ENCODE measurements at places on chromosomes 12 and 14.

- peak; percentile 37 for DNase-seq
Measured at GRCh38 chr12:67433385-67434175, 164.4 kb downstream of the CAND1 start.

DNA sequence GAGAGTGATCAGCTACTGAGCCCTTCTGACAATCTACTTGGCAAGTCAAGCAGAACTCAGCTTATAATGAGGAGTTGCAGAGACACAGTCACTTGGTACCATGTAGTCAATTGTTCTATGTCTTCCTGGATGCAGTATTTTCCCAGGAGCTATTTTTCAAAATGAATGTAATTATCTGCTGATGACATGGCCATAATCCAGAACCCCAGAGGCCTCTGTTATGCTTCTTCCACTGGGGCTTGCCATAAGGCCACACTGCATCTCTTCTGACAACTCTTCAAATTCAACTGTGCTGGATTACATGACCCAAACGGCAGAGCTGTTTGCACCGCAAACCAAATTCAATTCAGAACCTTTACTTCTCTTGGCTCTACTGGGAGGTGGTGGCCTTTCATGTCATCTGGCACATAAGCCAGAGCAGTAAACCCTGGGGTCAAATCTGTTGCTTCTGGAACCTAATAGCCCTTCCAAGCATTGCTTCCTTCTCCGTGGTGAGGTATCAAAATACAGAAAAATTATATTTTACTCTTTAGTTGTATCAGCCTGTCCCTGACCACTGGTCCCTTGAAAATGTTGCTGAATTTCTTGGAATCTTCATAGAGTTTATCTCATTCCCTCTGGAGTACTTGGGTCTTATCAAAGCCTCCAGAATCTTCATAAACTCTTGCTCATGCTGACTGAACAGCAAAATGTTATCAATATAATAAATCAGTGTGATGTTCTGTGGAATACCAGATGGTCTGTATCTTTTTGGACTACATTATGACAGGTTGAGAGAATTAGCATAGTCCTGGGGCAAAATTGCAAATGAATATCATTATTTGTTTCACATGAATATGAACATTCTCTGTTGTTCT is 79.4 kb upstream of the DCN start:
- no peak for DNase-seq

- no peak for DNase-seq
Measured at GRCh38 chr14:88188745-88189416, 134.2 kb downstream of the KCNK10 start.

GRCh38 chr12:39807043-39807442 is 187.4 kb upstream of the ABCD2 start:
- DNase-seq, result no peak

- no peak for DNase-seq
Measured at GRCh38 chr12:64469455-64470142, 17.7 kb downstream of the TBK1 start.

DNA sequence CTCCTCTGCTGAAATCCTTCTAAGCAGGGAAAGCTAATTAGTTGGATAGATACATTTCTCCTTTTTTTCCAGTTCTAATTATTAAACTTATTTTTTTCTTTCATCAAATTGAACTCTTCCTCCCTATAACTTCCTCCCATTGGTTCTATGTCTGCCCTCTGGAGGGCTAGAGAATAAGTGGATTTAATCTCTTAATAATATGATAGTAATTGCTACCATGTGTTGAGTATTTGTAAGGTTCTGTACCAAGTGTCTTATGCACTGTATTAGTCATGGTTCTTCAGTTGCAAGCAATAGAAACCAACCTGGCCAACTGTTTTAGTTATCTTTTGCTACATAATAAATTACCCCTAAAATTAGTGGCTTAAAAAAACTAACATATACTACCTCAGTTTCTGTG is 190.5 kb upstream of the PLXNC1 start:
- DNase-seq, result no peak

GRCh38 chr12:106671840-106672239 is 89.0 kb downstream of the RFX4 start:
- no peak for DNase-seq

DNA sequence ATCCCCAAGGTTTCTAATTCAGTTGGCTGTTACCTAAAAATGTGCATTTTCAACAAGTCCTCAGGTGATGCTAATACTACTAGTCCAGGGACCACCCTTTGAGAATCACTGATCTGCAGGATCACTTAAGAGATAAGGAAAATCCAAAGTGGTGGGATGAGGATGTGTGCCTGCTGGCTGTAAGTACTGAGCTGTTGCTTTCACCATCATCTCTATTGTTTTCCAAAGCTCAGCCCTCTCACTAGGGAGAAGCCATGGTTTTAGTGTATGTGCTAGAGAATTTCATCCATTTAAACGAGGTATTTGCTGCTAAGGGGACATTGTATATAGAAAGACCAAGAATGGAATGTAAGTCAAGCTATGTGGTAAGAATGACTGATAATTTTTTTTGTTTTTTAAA is 202.3 kb downstream of the KIF21A start:
- no peak for DNase-seq

DNA sequence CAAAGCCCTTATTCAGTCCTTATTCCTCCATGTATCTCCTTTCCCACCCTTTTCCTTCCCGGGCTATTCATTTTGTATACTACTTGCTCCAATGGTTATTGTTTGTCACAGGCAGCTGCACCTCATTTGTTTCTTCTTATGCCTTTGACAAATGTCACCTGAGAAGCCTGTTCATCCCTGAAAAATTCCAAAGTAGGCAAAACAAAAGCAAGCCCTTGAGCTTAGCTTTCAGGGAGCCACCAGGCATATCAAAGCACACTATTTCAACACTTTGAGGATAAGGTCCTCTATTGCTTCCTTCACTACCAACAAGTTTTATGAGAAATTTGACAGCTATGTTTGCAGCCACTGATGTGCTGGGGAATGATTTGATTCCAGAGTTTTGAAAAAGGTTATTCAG is 738.7 kb upstream of the LMO3 start:
- DNase-seq, result no peak

- no peak for DNase-seq
Measured at GRCh38 chr12:70032076-70032475, 207.0 kb downstream of the MYRFL start.

DNA sequence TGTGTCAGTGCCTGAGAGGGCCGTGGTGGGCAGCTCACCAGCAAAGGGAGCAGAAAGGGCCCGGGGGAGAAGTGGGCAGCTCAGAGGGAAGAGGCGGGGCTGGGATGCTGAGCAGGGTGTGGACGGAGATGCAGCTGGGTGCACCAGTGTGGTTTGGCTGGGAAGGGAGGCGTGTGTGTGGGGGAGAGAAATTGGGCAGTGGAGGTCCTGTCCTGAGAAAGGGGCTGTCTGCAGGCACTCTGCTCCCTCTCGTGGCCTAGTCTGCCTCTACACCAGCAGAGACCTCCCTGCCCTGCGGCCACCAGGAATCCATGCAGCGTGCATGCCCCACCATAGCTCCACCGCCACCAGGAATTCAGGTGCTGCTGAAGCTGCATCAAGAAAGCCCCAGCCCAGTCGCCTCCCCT is 6.4 kb downstream of the TMEM121 start:
- DNase-seq, result no peak

DNA sequence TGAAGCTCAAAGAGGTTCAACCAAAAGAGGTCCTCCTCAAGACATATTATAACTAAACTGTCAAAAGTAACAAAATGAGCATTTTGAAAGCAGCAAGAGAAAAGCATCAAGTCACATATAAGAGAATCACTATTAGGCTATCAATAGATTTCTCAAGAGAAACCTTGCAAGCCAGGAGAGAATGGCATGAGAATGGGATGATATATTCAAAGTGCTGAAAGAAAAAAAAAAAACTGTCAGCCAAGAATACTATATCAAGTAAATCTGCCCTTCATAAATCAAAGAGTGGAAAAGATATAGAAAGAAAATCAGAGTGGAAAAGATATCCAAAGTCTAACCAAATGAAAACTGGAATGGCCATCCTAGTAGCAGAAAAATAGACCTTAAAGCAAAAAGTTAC is 39.3 kb upstream of the TSPAN11 start:
- no peak for DNase-seq

DNA sequence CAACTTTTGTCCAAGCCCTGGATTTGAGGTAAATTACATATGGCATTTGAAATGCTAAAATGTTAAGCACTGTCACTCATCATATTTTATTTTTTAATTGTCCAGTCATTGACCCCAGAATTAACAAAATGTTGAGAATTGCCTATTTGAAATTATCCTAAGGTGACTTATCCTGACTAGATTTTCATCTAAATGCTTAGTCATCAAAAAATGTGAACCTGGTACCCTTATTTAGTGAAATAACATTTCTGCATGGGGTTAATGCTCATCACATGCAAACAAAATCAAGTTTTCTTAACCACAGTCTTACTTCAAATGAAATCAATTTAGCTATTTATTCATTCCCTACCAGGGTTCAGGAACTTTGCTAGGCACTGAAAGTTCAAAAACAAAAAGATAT is 232.0 kb upstream of the DCN start:
- DNase-seq, result no peak

Measured in NCI-H446 (cell line).